ENCODE measurements at places on chromosomes 5 and 9. TPM values are rescaled to one million over a fixed set of nuclear protein-coding genes. Genes with fewer than 3 reads are reported as not detected.

GRCh38 chr5:31237174-31237573, 43.7 kb downstream of the CDH6 start:
- no peak overlapping the region for H3K27ac ChIP-seq
- no peaks in the 10 kb centered on the region for H3K4me1 ChIP-seq
- no peak for DNase-seq
- no peak overlapping the region for H3K4me3 ChIP-seq

DNA sequence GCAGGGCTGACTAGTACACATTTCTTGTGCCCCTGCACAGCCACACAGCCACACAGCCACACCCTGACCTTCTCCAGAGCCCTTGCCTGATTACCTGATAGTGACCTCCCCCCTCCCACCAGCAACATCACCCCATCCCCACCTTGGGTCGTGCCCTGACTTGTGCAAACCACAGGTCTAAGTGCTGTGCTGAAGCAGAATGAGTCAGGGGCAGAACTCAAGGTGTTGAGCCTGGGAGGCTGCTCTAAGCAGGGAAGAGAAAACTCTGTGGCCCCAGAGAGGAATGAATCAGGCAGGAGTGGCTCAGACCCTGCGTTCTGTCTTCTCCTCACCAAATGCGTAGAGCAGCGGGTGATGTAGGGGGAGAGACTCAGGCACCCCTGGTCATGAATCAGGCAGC, 24.3 kb upstream of the FAT2 start:
- no peak overlapping the region for H3K27ac ChIP-seq
- DNase-seq = no peak
- peaks cover 3% of the 10 kb centered on the region for H3K27me3 ChIP-seq
- H3K36me3 ChIP-seq = no peaks in the 10 kb centered on the region
- peaks cover 30% of the 10 kb centered on the region for H3K4me1 ChIP-seq
- no peak overlapping the region for H3K4me3 ChIP-seq

- no peak overlapping the region for H3K4me3 ChIP-seq
- no peak overlapping the region for H3K27ac ChIP-seq
- H3K36me3 ChIP-seq = peaks cover 1% of the 10 kb centered on the region
- H3K4me1 ChIP-seq = no peaks in the 10 kb centered on the region
- H3K27me3 ChIP-seq = peaks cover 19% of the 10 kb centered on the region
These were observed 202.0 kb downstream of the SLF1 start for GRCh38 chr5:94820488-94820887.

DNA sequence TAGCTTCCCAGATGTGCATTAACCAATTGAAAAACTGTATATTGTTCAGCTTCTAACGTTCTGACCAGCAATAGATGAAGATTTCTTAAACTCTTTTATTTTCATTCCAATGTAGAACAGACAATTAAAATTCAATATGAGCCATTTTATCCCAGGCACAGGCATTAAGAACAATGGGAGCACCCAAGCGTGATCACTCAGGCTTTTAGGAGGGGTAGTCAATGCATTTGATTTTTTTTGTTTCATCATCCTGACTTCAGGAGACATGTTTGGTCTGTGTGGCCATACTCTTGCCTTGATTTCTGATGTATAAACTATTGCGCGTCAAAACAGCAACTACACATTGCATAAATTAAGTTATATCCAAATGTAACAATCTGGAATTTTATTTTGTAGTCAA, 653.0 kb upstream of the RORB start:
- H3K4me1 ChIP-seq = no peaks in the 10 kb centered on the region
- H3K4me3 ChIP-seq = no peak overlapping the region
- no peak overlapping the region for H3K27ac ChIP-seq
- DNase-seq = no peak

DNA sequence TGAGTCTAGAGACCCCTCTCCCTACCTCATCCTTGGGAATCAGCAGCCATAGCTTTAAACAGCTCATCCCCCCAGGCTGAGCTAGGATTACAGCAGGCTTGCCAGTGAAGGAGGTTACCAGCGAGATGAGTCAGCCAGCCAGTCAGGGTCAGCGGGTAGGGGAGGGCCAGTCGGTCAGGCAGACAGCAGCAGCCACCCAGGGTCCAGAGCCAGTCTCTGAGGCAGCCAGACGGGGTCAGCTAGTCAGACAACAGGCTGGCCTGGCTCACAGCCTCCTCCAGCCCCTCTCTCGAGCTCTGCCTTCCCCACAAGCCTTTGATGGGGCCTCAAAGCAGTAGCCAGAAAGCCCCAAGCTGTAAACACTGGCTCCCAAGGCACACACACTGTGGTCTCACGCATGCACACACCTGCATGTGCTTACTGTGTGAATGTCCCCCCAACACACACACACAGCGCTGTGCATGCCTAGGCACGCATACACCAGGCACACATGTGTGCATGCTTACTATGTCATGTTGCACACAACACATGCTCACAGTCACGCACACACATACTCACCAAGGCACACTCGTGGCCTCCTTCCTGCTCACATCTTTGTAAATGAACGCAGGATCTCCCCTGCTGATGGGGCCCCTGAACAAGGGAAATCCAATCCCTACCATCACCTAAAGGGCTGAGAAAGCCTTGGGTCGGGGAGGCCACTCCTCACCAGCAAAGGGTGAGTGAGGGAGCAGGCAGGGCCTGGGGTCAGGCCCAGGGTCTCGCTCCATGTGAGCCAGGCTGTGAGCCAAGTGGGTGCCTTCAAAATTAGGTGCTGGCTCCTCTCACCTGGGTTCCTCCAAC, 28.2 kb upstream of the CPLX2 start:
- no peaks in the 10 kb centered on the region for H3K4me1 ChIP-seq
- no peaks in the 10 kb centered on the region for H3K36me3 ChIP-seq
- no peaks in the 10 kb centered on the region for H3K27me3 ChIP-seq
- no peak for DNase-seq
- no peak overlapping the region for H3K27ac ChIP-seq

GRCh38 chr5:76641514-76642120, 18.4 kb upstream of the F2RL2 start:
- H3K4me3 ChIP-seq = no peak overlapping the region
- H3K4me1 ChIP-seq = peaks cover 22% of the 10 kb centered on the region
- DNase-seq = peak; percentile 77
- H3K36me3 ChIP-seq = peaks cover 58% of the 10 kb centered on the region
- no peaks in the 10 kb centered on the region for H3K27me3 ChIP-seq

GRCh38 chr5:117195076-117195475, 620.5 kb upstream of the SEMA6A start:
- no peak overlapping the region for H3K4me3 ChIP-seq
- no peaks in the 10 kb centered on the region for H3K36me3 ChIP-seq
- H3K27me3 ChIP-seq = no peaks in the 10 kb centered on the region
- no peak for DNase-seq

- peak; percentile 66 for DNase-seq
- peaks cover 17% of the 10 kb centered on the region for H3K36me3 ChIP-seq
- H3K27ac ChIP-seq = no peak overlapping the region
- peaks cover 18% of the 10 kb centered on the region for H3K4me1 ChIP-seq
- H3K27me3 ChIP-seq = peaks cover 5% of the 10 kb centered on the region
- H3K4me3 ChIP-seq = no peak overlapping the region
These were observed 4.1 kb downstream of the MRPS2 start for GRCh38 chr9:135504262-135505243.

- no peak overlapping the region for H3K4me3 ChIP-seq
- no peak overlapping the region for H3K27ac ChIP-seq
- peaks cover 10% of the 10 kb centered on the region for H3K4me1 ChIP-seq
- H3K27me3 ChIP-seq = no peaks in the 10 kb centered on the region
- peaks cover 3% of the 10 kb centered on the region for H3K36me3 ChIP-seq
These were observed 238.3 kb downstream of the FBXL17 start for GRCh38 chr5:108143581-108143980.

- H3K4me1 ChIP-seq = no peaks in the 10 kb centered on the region
- H3K4me3 ChIP-seq = no peak overlapping the region
- H3K36me3 ChIP-seq = no peaks in the 10 kb centered on the region
- DNase-seq = no peak
- no peak overlapping the region for H3K27ac ChIP-seq
These were observed 276.9 kb downstream of the CDH9 start for GRCh38 chr5:26761446-26761845.

The SLC1A1 gene
- not detected for total RNA-seq
